Stimulated activated CD4-positive, alpha-beta T cell treated with anti-CD3 and anti-CD28 coated beads, Interleukin-15, amount 100 ng/mL, for 1 hour (primary cell): ENCODE measurements at places on chromosomes 2 and 18.

- no peak for DNase-seq
These were observed 52.2 kb upstream of the OTOS start for GRCh38 chr2:240192661-240193060.

GRCh38 chr2:148861367-148861766, 13.7 kb upstream of the KIF5C start:
- no peak for DNase-seq

GRCh38 chr2:33377048-33377447, 99.4 kb upstream of the RASGRP3 start:
- no peak for DNase-seq

- no peak for DNase-seq
These were observed 633 bp upstream of the ILKAP start for GRCh38 chr2:238203973-238204683.

DNA sequence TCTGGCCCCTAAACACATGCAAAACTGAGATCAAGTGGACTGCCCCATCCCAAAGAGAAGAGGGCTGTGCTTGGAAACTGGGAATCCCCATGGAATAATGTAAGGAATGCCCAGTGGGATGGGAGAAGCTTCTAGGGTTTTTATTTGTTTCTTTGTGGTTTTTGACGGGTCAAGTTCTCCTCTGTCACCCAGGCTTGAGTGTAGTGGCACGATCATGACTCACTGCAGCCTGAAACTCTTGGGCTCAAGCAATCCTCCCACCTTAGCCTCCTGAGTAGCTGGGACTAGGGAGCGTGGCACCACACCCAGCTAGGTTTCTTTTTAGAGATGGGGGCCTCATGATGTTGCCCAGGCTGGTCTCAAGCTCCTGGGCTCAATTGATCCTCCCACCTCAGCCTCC, 101.7 kb upstream of the ZSWIM2 start:
- DNase-seq = no peak

DNA sequence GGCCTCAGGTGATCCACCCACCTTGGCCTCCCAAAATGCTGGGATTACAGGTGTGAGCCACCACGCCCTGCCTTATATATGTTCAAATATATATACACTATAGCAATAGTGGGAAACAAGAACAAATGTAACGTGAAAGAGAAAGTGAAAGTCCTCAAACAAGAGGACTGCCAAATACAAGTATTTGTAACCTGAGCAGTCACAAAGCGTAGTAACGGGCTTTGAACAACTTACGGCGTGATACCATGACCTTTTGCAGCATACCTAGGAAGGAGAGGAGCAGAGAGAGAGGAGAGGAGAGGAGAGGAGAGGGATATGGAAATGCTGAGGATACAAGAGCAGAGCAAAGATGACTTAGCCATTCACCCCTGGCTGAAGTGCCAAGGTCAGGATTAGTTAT, 113.8 kb upstream of the RGPD4 start:
- DNase-seq = no peak
